Activated CD4-positive, alpha-beta T cell treated with anti-CD3 and anti-CD28 coated beads, Interleukin-2, amount 10 ng/mL, durations not matched to agents 7 days and 5 days (primary cell): ENCODE measurements at places on chromosomes 2 and 18. TPM values are rescaled to one million over a fixed set of nuclear protein-coding genes. Genes with fewer than 3 reads are reported as not detected.

PLEK gene
- 0.40 TPM for total RNA-seq

GAL3ST2 gene
- total RNA-seq, result not detected

CRYGC gene
- not detected for total RNA-seq

GRHL1 gene
- 0.27 TPM for total RNA-seq

VIT gene
- not detected for total RNA-seq

DSG4 gene
- total RNA-seq, result not detected

RESP18 gene
- total RNA-seq, result not detected

- no peak for DNase-seq
Observed at GRCh38 chr2:189441709-189442074, 418 bp downstream of the WDR75 start.

- no peak for DNase-seq
Observed at GRCh38 chr2:167157523-167157922, 269.2 kb downstream of the XIRP2 start.

DNA sequence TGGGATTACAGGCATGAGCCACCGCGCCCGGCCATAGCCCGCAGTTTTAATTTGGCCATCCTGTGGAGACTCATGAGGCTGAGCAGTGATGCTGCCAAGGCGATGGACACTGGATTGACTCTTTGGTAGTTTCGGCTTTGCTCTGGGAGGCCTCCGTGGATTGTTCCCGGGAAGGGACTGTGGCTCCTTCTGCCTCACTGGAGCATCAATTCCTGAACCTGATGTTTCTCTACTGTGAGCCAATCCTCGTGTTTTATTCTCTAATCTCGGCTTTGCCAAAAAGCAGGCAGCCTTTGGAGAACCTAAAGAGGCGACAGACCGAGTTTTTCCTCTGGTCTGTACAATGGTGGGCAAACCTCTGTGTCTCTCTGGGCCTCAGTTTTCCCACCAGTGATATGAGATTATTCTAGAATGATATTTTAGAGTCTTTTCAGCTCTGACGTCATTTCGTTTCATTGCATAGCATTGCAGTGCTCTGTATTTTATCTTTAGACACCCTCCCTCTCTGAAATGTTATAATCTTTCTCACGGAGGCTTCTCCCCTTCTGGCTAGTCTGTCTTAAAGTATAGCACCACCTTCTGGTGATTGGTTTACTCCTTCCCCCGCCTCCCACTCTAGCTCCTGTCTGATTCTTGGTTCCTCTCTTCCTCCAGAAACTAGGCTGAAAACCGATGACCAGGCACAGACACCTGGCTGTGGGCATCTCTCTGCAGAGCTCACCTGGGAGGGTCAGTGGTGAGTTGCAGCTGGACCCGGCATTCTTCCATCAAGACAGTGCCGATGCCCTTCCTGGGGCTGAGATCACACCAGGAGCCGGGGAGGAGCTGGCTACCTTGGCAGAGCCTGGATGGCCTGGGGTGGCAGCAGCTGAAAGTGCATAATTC is 341.3 kb downstream of the MYCN start:
- no peak for DNase-seq

DNA sequence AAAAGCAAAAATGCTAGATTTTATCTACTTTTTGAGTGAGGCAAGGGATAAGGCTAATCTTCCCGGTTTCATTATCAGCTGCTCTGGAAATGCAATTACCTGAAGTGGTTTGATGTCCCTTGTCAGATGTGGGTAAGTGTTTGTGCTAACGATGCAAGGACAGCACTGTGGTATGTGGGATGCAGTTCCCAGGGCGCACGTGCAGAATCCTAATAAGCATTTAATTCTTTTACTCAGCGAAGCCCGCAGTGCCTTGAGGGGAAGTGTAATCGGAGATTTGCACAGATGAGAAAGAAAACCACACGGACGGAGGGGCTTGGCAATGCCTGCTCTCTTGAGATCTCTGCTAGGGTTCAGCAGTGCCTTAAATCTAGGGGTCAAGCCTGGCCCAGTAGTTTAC is 108.5 kb upstream of the LYPD6 start:
- no peak for DNase-seq

- no peak for DNase-seq
Observed at GRCh38 chr2:211454679-211455078, 898.3 kb downstream of the CPS1 start.

- DNase-seq, result no peak
Observed at GRCh38 chr2:99811544-99811943, 321.7 kb upstream of the REV1 start.

GRCh38 chr18:32422978-32423740 is 47.5 kb downstream of the GAREM1 start:
- no peak for DNase-seq

- DNase-seq, result no peak
Observed at GRCh38 chr18:34299828-34300227, 75.1 kb upstream of the NOL4 start.

DNA sequence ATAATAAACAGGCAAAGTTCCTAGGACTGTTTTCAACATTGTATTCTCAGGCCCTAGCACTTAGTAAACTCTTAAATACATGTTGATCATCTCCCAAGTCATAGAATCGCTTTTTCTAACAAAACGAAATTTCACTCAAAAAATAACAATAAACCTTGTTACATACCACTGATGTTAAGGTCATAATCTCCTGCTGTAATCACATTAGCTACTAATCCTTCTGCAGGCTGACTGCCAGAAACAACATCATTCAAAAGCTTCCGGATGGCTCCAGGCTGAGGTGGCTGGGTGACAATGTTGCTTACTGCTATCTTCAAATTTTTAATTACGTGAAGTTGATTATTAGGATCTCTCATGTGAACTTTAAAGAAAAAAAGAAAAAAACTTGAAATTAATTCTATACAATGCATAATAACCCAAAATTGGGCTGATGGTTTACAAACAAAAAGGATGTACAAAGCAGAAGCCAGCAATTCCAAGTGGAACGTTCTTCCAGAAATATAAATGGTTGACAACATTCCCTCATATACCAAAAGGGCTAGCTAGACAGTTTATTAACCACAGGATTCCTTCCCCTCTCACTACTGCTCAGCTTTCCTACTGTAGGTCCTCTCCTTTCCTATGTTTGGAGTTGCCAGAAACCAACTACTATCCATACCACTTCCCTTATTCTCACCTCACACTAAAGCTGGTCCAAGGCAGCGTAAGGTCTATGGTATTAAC is 11.6 kb downstream of the TRAPPC8 start:
- DNase-seq, result no peak

DNA sequence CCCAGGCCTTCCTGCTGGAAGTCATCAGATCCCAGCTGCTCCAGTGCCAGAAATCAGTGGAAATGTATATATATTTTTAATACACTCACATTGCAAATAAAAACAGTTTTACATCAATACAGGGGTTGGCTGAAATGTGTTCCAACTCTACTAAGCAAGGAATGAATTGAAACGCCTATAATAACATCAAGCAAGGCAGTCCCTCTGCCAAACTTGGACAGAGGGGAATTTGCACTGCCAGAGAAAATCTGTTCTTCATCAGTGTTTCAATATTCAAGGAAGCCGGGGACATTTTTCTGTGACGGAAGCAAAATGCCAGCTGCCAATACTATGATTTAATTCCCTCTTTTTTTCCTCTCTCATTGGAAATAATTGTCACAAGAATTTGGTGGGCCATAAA is 335.3 kb downstream of the TNS1 start:
- DNase-seq, result no peak

- peak; percentile 83 for DNase-seq
Observed at GRCh38 chr2:227471924-227472264, at the start of gene AGFG1. Gene AGFG1, plus strand, starts transcription at chr2:227472156. Its CDS starts 266 bp downstream, at chr2:227472422.

GRCh38 chr2:152581360-152581759 is 135.9 kb downstream of the PRPF40A start:
- DNase-seq, result no peak

GRCh38 chr18:65941482-65941881 is 190.7 kb downstream of the CDH7 start:
- no peak for DNase-seq

DNA sequence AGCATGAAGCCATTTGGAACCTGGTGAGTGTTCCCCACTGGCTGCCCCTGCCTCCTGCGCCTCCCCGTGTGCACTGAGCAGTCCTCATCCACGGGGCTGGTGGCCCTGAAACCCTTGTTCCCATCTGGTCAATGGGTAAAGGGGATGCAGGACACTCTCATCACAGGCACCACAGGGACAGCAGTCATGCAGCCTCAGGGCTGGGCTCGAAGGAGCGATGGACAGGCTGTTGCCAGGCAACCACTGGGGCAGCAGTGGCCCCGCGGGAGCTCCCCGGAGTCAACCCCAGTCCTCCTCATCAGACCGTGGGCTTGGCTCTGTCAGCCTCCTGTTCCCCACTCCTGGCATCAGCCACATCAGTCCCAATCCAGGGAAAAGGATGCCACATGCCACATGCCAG is 509.5 kb downstream of the EIPR1 start:
- DNase-seq, result no peak

DNA sequence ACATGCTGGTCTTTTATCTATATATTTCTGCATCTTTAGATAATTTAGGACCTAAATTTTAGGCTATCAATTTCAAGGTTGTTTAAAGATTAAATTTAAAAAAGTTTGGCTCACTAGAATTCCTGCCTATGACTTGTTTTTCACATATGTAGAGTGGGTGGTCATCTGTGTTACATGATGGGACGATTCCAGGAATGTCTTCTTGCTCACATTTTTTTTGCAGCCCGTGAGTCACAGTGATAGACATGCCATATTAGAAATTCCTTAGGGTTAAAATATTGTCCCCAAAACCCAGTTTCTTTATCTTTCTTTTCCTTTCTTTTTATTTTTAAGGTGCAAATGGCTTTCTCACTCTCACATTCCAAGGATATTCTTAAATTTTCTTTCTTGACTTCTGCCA is 652.0 kb downstream of the PLCL1 start:
- no peak for DNase-seq

- DNase-seq, result no peak
Observed at GRCh38 chr2:22952656-22953225, 432.2 kb upstream of the KLHL29 start.

DNA sequence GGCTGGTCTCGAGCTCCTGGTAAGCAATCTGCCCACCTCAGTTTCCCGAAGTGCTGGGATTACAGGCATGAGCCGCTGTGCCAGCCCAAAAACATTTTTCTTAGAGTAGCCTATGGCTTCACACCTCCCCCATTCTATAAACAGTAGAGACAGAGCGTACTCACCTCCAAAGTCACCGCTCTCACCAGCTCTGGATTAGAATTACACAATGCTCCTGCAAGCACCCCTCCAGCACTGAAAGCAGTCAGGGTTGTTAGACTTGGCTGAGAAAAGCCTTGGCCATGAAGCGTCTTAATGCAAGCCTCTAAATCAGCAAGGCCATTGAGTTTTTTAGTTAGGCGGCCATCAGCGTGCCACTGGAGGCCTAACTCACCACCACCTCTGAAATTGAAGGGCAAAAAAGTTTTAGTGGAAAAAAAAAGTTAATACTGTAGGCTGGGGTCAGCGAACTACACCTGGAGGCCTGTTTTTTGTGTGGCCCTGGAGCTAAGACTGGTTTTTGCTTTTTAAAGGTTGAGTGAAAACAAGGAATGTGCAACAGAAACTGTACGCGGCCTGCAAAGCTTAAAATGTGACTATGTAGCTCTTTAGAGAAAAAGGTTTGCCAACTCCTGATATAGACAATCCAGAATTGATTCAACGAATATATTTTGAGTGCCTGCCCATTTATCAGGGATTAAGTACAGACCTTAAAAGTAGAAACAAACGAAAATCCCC is 34.6 kb downstream of the PREPL start:
- DNase-seq, result no peak

DNA sequence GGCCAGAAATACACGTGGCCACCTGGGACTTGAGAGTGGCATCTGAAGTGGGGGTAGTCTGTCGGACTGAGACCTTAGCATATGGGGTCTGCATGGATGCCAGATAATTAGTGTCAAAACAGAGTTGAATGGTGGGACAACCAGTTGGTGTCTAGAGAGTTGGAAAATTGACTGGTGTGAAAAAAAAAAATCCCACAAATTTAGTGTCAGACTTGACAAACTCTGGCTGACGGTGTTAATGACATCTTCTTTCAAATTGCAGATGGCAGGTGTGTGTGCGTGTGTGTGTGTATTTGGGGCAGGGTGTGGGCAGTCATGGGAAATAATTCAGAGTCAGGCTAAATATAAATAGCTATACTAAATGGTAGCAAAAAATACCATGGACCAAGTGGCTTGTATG is 365.4 kb upstream of the RGPD4 start:
- no peak for DNase-seq

- no peak for DNase-seq
Observed at GRCh38 chr2:206260188-206261012, 14.1 kb upstream of the ZDBF2 start.

GRCh38 chr2:118417406-118418120 is 329.3 kb downstream of the INSIG2 start:
- no peak for DNase-seq

DNA sequence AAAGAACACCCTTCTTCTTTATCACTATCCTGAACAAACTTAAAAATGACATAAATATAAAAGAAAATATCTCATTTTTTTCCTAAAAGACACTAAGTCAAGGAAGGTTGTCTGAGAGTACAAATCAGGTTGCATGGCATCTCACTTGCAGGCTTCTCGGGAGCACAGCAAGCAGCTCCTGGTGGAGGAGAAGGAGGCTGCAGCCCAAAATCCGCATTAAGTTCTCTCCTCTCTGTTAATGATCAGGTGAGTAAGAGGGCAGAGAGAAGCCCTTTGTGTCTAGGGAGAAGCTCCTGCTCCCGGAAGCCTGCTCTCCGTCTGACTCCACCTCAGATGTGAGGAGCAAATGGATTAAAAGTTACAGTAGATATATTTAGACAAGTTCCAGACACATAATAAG is 35.0 kb upstream of the DOK6 start:
- DNase-seq, result no peak

GRCh38 chr2:37149626-37150322 is 7.0 kb downstream of the EIF2AK2 start:
- no peak for DNase-seq

- DNase-seq, result no peak
Observed at GRCh38 chr2:29134933-29135332, 19.7 kb downstream of the CLIP4 start.

DNA sequence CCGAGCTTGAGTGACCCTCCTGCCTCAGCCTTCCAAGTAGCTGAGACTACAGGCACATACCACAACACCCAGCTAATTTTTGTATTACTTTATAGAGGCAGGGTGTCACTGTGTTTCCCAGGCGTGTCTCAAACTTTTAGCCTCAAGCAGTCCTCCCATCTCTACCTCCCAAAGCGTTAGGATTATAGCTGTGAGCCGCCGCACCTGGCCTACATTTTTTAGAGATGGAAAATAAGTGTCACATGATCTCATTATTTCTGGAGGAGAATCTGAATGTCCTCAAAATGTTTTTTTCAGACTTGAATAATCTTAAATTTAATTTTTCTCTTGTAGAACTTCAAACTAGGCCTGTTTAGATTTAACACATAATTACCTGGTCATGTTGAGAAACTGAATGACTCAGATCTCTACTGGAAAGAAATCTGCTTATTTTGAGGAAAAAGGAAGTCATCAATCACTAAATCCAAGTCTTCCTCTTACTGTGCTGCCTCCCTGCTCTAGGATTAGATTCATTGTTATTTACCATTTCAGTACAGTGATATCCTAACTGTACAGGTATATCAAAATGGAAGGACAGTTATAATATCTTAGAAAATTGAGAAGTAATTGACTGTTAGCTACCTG is 92.4 kb downstream of the COX7A2L start:
- no peak for DNase-seq

- DNase-seq, result no peak
Observed at GRCh38 chr18:24877546-24877945, 417.1 kb downstream of the HRH4 start.
